ENCODE measurements at places on chromosomes 1 and 21.

DNA sequence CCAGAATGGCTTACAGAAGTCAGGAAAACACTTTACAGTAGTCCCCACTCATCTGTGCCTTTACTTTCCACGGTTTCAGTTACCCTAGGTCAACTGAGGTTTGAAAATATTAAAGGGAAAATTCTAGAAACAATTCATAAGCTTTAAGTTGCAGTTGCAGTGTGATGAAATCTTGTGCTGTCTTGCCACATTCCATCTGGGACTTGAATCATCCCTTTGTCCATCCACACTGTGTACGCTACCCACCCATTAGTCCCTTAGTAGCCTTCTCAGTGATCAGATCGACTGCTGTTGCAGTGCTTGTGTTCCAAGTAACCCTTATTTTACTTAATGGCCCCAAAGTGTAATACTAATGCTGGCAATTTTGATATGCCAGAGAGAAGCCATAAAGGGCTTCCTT, 30.5 kb downstream of the ZCCHC17 start:
- no peak for DNase-seq

- DNase-seq = no peak
These were observed 3.6 kb upstream of the PTGS2 start for GRCh38 chr1:186683652-186684410.

- DNase-seq = no peak
These were observed 177.1 kb downstream of the GPATCH2 start for GRCh38 chr1:217453816-217454215.

GRCh38 chr21:45040157-45040711, 34.1 kb upstream of the ADARB1 start:
- DNase-seq = no peak

GRCh38 chr21:29335720-29336119, 37.0 kb downstream of the BACH1 start:
- DNase-seq = no peak

DNA sequence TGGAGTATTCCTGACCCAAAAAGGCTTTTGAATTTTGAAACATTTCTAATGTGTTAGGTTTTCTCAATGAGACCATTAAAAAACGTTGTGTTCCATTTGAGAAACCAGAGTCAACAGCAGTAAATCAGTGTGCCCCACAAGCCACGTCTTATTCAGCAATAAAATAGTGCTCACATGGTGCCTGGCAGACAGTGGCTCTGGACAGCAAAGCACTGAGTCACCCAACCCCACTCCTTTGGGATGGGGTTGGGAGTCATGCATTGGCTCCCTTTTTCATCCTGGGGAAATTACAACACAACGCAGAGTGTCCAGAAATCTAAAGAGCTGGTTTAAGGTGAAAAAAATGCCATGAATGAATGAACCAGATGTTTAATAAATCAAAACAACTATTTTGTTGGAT, 46.5 kb downstream of the KCNJ15 start:
- no peak for DNase-seq

- no peak for DNase-seq
These were observed 172.8 kb upstream of the PTGFR start for GRCh38 chr1:78318011-78318410.

DNA sequence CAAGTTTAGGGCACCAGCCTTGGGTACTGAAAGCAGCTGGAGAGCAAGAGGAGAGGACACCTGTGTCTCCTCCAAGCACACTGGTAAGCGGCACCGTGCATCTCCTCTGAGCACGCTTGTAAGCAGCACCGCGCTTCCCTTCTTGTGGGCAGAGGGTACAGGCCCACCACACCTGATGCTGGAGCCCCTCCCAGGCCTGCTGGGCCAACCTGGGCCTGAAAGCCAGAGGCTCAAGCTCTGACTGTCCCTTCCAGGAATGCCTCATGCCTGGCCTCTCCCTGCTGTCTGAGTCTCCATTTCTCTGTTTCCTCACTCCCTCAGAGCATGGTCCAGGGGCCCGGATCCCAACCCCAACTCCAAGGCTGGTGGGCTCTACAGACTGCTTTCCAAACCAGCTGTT, 25.9 kb downstream of the DMBX1 start:
- no peak for DNase-seq

DNA sequence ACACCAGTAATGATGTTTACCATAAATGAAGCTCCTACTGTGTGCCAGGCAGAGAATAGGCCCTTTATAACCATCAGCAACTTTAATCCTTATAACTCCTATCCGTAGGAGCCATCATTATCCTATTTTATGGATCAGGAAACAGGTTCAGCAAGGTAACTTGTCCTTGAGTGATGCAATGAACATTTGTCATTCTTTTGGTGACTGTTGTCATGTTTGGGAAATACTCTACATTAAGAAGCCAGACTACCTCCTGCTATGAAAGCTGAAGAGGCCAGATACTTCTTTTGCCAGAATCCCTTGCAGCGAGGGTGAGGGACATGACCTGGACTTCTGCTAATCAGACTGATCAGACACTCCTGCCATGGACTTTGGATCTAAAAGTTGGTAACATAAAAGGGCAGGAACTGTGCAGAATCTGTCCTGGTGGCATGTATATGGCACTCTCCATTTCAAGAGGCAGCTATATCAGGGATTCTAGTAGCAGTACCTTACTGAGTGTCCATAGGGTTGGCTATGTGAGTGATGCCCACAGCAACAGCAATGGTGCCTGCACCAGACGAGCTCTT, 33.1 kb upstream of the SRRM1 start:
- DNase-seq = no peak

GRCh38 chr1:228986093-228986904, 251.0 kb downstream of the RHOU start:
- no peak for DNase-seq

DNA sequence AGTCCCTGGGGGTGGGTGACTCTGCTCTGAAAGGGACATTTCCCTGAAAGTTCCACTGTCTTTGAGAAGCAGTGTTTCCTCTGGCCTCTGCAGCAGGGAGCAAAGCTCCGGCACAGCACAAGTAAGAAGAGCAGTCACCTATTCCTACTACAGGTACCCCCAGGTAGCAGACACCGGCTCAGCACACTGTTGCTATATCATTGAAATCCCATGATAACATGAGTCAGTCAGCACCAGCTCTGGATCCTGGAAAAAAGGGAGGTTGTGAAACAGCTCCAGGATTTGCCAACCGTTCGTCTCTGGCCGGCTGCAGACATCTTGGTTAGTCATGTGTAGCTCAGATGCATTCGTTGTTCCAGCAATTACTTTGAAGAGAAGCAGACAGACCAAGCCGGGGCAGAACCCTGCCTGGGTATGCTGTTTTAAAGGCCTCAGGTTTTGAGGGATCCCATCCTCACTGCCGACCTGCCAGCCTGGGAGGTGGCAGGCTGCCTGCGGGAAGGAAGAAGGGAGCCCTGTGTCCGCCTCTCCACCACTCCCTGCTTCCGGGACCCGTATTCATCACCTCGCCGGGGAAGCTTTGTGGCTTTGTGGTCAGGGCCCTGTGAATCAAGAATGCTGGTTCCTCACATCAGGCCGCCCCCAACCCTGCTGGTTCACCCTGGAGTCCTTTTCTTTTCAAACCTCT, 139.2 kb downstream of the CLIC6 start:
- peak; percentile 26 for DNase-seq
